ENCODE measurements at places on chromosomes 5 and 9. TPM values are rescaled to one million over a fixed set of nuclear protein-coding genes. Genes with fewer than 3 reads are reported as not detected.

- H3K27ac ChIP-seq: no peak overlapping the region
- no peak overlapping the region for H3K4me3 ChIP-seq
- H3K27me3 ChIP-seq: no peaks in the 10 kb centered on the region
- DNase-seq: no peak
- H3K36me3 ChIP-seq: no peaks in the 10 kb centered on the region
- H3K4me1 ChIP-seq: no peaks in the 10 kb centered on the region
These were observed 38.9 kb upstream of the SLIT3 start for GRCh38 chr5:169339869-169340268.

The PCDHA7 gene
- polyA plus RNA-seq: 0.49 TPM

DNA sequence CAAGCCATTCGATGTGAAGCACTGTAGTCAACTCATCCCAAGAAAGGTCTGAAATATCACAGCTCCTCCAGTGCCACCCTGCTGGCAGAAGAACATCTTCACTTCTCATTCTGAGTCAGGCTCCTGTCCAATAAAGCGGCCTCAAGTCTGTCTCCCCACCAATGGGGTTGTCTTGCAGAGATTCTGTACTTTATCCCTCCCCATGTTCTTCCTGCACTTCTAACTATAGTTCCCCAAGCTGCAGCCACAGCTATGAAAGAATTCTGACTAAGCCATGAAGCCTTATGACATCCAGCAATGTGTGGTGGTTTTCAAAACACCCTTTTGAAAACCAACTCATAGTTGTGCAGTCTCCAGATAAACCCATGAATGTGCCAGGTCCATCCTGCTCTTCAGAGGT, 6.8 kb downstream of the MACROH2A1 start:
- no peak overlapping the region for H3K4me3 ChIP-seq
- no peaks in the 10 kb centered on the region for H3K36me3 ChIP-seq
- H3K27ac ChIP-seq: no peak overlapping the region

The DMRTA1 gene
- 0.87 TPM for polyA plus RNA-seq

- no peaks in the 10 kb centered on the region for H3K27me3 ChIP-seq
- no peak for DNase-seq
- no peak overlapping the region for H3K4me3 ChIP-seq
- H3K27ac ChIP-seq: no peak overlapping the region
These were observed 47.1 kb upstream of the DMRT1 start for GRCh38 chr9:794386-794785.

DNA sequence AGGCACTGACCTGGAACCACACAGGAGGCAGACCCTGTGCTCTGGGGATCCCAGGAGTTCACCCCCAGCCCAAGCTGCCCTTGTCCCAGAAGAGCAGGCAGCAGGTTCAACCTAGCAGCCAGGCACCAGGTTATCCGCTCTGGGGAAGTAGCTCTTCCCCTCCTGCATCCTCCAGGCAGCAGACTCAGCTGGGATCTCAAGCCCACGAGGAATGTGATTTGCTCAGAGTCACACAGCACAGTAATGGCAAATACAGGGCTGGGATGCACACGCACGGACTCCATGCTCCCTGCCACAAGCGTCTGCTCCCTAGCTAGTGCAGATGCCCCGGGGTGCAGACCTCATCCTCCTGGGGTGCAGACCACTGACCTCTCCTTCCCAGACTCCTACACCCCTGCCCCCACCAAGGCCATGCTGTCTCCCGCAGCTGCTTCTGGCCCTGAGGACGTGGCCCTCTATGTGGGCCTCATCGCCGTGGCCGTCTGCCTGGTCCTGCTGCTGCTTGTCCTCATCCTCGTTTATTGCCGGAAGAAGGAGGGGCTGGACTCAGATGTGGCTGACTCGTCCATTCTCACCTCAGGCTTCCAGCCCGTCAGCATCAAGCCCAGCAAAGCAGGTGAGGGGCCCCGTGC, 25.5 kb downstream of the HK3 start:
- DNase-seq: no peak
- H3K4me1 ChIP-seq: no peaks in the 10 kb centered on the region
- H3K27ac ChIP-seq: no peak overlapping the region

DNA sequence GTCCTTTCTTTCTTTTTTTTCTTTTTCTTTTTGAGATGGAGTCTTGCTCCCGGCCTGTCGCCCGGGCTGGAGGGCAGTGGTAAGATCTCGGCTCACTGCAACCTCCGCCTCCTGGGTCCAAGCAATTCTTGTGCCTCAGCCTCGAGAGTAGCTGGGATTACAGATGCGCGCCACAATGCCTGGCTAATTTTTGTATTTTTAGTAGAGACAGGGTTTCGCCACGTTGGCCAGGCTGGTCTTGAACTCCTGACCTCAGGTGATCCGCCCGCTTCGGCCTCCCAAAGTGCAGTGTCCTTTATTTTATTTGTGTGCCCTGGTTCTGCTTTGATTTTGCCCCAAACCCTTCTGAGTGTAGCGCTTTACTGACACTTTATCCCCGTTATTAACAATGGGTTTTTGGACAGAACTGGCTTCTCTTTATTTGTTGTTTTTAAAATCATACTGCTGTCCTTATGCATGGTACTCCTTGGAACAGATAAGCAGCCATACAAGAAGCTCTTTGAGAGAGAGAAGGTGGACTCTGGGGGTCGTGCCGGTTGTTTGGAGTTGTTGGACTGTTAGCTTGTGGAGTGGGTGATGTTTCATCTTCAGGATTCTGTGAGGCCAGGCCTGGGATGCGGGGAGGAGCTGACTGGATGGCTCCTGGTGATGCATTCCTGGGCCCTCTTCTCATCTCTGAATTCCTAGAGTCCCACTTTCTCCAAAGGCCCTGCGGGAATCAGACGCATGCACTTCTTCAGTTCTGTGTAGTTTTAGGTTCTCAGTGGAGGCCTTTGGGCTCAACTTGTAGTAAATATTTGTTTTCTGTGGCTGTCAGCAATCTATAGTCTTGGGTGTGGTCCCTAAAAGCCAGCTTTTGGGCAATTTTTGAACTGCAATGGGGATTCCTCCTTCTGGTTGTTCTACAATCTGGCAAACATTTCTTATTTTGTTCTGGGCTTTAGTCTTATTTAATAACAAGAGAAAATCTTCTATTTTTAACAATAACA, 47.8 kb downstream of the PTTG1 start:
- no peaks in the 10 kb centered on the region for H3K27me3 ChIP-seq
- DNase-seq: no peak
- no peak overlapping the region for H3K4me3 ChIP-seq

- no peaks in the 10 kb centered on the region for H3K36me3 ChIP-seq
- DNase-seq: peak; percentile 86
- H3K27ac ChIP-seq: peak overlapping the region; percentile 71
- H3K27me3 ChIP-seq: no peaks in the 10 kb centered on the region
These were observed 128.3 kb downstream of the EFNA5 start for GRCh38 chr5:107542428-107542827.

The PCDHB7 gene
- polyA plus RNA-seq: 0.49 TPM

- no peak overlapping the region for H3K27ac ChIP-seq
- H3K27me3 ChIP-seq: no peaks in the 10 kb centered on the region
- H3K36me3 ChIP-seq: no peaks in the 10 kb centered on the region
- no peak overlapping the region for H3K4me3 ChIP-seq
- peak; percentile 5 for DNase-seq
These were observed 70.3 kb downstream of the PHF2 start for GRCh38 chr9:93646640-93647178.

DNA sequence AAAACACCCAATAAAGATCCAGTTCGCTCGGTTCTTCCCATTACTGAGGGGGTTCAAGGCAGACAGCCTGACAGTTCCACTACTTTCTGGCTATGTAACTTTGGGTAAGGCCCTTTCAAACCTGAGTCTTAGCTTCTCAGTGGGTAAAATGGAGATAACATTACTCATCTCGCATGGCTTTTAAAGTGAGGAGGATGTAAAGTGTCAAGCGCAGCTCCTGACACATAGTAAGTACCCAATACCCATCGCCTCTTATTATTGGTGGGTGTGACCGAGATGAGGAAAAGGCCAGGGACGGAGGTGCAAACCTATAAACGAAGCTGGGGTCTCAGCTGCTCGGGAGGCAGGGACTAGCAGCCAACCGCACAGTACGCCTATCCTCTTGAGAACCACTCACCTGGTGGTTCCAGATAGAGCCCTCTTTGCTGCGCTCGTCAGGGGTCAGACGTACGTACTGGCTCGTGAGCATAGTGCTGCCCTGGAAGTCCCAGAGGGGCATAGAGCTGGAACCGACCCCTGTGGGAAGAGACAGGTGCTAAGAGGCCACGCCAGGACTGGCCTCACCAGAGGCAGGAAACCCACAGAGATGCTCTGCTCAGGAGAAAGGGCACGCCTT, 584 bp downstream of the LMAN2 start:
- peak overlapping the region; percentile 73 for H3K4me3 ChIP-seq
- peak; percentile 49 for DNase-seq
- H3K4me1 ChIP-seq: peaks cover 8% of the 10 kb centered on the region
- H3K27ac ChIP-seq: peak overlapping the region; percentile 84
- no peaks in the 10 kb centered on the region for H3K27me3 ChIP-seq

GRCh38 chr5:158809310-158809850, 290.3 kb downstream of the EBF1 start:
- DNase-seq: no peak
- no peak overlapping the region for H3K4me3 ChIP-seq
- H3K36me3 ChIP-seq: no peaks in the 10 kb centered on the region
- H3K27me3 ChIP-seq: no peaks in the 10 kb centered on the region

The KLF4 gene
- 8.0 TPM for polyA plus RNA-seq

The EXOSC3 gene
- polyA plus RNA-seq: 11.2 TPM

The NME5 gene
- polyA plus RNA-seq: 5.6 TPM

All from pancreas (tissue), 10 donors.